Fibroblast of upper back skin (primary cell): ENCODE measurements at places on chromosomes 2 and 18.

GRCh38 chr18:24214913-24215312 is 76.1 kb downstream of the CABYR start:
- DNase-seq, result no peak

- peak; percentile 55 for DNase-seq
These were observed 459.9 kb downstream of the PIK3C3 start for GRCh38 chr18:42414756-42415454.

DNA sequence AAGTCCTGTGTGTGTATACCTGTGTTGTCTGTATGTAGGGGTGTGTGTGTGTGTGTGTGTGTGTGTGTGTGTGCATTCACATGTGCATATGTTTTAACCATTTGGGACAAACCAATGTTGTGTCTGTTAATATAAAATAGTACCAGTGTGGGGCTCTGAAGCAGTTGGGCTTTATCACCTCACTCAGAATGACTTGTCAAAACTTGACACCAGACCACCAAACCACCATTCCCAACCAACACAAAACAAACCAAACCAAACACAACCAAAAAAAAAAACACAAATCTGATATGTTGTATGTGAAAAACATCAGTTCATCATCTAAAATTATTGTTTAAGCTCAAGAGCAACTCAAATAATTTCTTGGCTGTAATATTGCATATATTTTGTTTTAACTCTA is 42.1 kb downstream of the CALCRL start:
- no peak for DNase-seq

DNA sequence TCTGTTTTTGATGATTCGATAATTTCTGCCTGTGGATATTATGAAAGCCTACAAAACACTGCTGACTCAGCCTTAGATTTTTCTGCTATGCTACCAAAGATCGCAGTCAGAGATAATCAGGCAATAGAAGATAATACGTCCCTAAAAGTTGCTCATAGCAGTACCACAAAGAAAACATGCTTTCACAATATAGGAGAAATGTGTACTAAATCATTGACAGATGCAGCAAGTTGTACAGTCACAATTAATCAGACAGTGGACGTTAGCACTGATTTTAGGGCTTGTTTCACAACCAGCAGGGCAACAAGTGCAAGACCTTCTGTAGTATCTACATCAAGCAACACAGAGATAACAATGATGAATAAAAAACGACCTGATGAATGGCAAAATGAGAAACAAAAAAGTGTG is 19.5 kb downstream of the RBM44 start:
- peak; percentile 83 for DNase-seq

GRCh38 chr2:120490091-120490798 is 144.3 kb downstream of the INHBB start:
- DNase-seq, result no peak

DNA sequence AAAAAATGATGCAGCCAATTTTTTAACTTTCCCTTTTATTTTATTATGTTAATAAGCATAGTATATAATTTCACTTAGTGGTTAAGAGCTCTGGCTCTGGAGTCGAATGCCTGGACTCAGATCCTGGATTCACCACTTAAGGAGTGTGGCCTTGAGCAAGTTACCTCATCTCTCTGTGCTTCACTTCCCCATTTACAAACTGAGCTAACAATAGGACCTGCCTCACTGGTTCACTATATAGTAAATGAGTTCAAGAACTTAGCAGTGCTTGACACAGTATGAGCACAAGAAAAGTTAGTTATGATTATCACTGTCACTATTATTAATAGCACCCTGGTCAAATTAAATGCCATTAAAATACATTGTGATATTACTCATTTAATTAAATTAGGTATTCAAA is 30.6 kb downstream of the SCN3A start:
- no peak for DNase-seq

DNA sequence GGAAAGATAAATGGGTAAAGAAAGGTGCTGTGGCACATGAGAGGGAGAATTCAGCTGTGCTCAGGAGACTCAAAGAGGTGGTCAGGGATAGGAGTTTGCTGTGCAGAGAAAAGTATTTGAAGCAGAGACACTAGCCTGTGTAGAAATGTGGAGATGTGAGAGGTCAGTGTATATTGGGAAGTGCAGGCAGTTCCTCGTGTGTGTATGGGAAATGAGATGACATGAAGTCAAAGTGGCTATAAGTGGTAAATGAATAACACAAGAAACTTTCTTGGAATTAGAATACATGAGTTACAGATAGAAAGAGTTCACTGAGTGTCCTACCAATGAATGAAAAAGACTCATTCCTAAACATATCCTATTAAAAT is 11.6 kb downstream of the MAP3K20 start:
- DNase-seq, result peak; percentile 57

DNA sequence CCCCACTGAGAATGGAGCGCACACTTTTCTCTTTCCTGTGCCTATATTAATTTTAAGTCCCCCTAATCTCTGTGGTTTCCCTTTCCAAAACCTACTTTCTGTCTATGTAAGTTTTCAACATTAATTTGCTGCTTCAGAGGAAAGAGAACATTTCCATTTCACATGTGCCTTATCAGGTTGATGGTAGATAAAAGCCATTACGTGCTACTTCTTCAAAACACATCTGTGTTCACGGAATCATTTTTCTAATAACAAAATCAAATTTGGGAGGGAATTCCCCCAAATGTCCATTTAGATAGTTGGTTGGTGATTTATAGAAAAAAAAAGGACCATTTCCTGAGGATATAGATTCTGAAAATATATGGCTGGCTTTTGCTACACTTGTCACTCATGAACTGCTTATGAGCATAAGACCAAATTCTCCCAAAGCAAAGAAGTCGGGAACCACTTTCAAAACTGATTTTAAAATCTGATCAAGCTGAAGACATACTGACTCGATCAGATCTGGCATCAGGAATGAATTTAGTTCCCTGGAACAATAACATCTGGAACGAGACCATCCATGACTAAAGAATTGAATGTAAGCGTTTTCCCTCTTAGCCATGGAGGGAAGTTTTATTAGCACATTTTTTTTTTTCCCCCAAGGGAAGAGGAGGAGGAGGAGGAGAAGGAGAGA is 8.2 kb downstream of the PTGR3 start:
- no peak for DNase-seq

- no peak for DNase-seq
These were observed 38.1 kb upstream of the ACYP2 start for GRCh38 chr2:54077088-54077900.

DNA sequence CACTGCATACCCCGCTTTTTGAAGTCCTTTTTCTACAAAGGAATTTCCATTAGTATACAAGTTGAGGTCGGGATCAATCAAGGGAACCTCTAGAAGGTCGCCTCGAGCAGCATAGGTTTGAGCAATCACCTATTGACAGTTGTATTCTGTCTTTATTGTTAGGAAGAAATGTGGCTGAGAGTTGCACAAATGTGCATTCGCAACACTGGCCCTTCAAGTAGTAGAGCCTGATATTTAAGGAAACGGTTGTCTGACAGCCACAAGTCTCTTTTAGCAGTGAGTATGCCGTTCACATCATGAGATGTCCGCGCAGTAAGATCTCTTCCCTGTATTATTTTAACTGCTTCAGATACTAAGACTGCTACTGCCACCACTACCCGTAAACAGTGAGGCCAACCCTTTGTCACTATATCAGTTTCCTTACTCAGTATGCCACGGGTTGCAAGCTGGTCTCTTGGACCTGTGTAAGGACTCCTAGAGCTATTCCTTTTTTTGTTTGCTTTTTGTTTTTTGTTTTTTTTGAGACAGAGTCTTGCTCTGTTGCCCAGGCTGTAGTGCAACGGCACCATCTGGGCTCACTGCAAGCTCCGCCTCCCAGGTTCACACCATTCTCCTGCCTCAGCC is 10.0 kb upstream of the STARD7 start:
- DNase-seq, result no peak

DNA sequence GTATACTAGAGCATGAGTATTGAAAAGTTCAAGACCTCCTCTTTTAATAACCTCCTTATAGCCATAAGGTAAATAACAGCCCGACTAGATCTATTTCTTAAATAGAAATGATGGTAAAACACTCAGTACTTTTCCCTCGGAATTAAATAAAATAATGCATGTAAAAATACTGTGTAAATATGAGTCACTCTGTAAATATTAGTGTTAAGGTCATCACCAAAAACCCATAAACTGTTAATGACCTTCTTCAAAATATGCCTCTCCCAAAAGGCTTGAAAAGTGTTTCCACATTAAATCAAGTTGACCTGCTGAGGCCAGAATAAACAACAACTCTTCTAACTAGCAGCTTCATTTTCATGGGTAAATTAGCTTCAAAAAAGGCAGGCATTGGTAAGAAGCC is 25.3 kb upstream of the BZW1 start:
- DNase-seq, result peak; percentile 12

DNA sequence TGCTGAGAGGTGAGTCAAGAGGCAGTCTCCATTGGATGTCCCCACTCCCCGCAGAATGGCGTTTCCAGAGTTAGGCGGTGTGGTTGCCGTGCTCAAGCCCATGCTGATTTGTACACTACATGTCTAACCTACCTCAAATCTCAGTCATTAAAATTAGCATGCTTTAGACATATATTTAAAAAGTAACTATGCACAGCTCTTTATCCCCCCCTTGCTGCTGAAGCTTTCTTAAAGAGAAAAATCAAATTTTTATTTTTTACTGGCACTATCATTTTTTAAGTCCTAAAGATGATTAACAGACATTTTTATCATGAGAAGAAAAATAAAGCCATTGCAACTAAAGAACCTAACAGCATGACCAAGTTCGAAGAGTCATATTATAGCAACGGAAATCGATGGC is 42.9 kb downstream of the BOLA3 start:
- DNase-seq, result no peak

DNA sequence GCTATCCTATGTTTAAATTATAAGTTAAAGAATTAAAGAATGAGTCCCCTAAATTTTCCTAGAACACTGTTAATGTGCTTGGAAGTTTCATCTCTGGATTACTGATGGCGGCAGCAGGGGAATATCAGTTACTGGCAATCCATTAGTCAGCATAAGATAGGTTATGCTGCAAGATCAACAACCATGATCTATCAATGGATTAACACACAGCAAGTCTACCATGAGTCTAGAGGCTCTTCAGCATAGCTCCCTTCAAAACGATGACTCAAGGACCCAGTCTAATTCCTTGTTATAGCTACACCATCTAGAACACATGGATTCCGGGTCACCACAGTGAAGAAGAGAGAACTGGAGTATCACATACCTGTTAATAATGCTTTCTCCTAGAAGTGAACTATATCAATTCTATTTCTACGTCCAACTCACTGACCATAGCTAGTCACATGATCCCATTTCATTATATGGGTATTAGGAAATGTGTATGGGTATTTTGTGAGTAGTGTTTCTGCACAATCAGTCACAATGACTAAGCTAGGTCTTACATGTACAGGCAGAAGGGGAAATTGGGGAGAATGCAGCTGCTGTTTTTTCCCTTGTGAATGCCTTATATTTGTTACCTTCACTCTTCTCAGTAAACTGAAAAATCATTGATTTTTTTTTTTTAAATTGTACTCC is 108.3 kb upstream of the MAPRE2 start:
- DNase-seq, result no peak

- DNase-seq, result peak; percentile 88
These were observed 94.3 kb upstream of the ITGB6 start for GRCh38 chr2:160294339-160294803.

DNA sequence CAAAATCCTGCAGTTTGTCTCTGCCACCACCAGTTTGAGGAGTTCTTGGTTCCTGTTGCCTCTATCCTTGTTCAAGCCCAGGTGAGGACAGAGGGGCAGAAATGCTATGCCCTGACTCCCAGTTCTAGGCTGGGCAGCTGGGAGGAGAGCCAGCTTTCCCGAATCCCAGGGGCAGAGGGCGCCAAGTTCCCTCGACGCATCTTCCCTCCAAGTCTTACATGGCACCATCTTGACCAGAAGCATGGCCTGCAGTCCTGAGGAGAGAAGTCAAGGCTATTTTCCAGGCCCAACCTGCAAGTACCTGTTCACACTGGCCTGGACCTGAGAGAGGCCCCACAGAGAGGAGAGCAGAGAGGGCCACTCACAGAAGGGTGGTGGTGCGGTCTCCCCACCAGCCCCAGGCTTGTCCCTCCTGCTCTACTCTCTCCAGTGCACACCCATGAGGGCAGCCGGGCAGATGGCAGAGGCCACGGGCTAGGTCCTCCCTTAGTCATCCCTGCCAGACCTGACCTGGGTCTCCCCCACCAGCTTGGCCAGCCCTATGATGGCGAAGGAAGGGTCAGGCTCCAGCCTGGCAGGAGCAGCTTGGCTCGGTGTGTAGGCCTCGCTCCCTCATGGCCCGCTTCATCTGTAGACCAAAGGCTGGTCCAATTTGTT is 115.7 kb upstream of the MSTN start:
- DNase-seq, result no peak

- DNase-seq, result no peak
These were observed 78.6 kb downstream of the OXER1 start for GRCh38 chr2:42685303-42685702.

- no peak for DNase-seq
These were observed 596.9 kb downstream of the NYAP2 start for GRCh38 chr2:225996462-225996828.

- no peak for DNase-seq
These were observed 16.1 kb downstream of the GAREM1 start for GRCh38 chr18:32454593-32454992.

- DNase-seq, result no peak
These were observed 951.7 kb upstream of the CNTNAP5 start for GRCh38 chr2:123073371-123073770.

DNA sequence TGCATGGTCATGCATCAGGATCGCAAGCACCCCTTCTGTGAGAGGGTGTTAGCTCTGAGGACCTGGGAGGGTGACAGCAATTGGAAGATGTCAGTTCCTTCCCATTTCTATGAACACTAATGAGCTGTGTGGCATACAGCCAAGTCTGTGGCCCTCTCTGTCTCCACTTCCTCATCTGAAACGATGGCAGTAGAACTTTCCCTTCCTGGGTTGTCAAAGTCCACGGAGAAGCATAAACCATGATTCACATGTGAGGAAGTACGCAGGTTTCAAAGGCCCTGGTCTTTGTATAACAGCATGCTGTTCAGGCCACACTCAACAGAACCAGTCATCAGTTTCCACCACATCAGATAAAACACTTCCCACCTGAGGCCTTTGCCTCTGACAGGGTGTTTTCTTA is 167.4 kb upstream of the RAB6C start:
- DNase-seq, result no peak

GRCh38 chr2:40480073-40480472 is 28.2 kb upstream of the SLC8A1 start:
- DNase-seq, result no peak

- DNase-seq, result no peak
These were observed 71.4 kb downstream of the RAPGEF4 start for GRCh38 chr2:172806996-172807395.

GRCh38 chr2:86464652-86465051 is 23.5 kb downstream of the KDM3A start:
- DNase-seq, result no peak

GRCh38 chr18:58988600-58988999 is 123.9 kb downstream of the ZNF532 start:
- peak; percentile 32 for DNase-seq

GRCh38 chr2:111688482-111688881 is 195.5 kb downstream of the ANAPC1 start:
- DNase-seq, result peak; percentile 17

DNA sequence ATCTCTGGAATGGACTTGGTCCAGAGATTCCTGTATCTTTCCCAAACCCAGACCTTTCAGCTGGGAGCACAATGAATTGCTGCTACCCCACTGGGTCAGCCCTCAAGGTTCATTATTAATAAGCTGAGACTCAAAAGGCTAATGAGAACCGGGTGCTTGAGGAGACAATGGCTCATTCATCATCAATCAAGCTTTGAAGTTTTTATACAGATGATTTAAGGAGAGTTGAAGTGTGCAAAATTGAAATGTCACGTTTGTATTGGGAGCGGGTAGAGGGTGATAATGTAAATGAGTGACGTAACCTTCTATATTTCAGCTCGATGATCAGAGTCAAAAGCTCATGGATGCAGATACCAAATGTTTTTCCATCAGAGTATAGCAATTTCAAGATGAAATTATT is 744.9 kb downstream of the ERBB4 start:
- peak; percentile 2 for DNase-seq
